ENCODE measurements at places on chromosomes 5 and 9.
A peak's percentile ranks its signal among the peaks of the same experiment; 100 is the strongest.

- DNase-seq = no peak
These were observed 10.6 kb downstream of the CDH12 start for GRCh38 chr5:22842574-22842973.

GRCh38 chr5:115898656-115899055 lies 56.9 kb downstream of the AP3S1 start:
- DNase-seq = no peak

- DNase-seq = no peak
These were observed 412.8 kb upstream of the PIK3R1 start for GRCh38 chr5:67802766-67803165.

GRCh38 chr9:36263683-36264082 lies 5.4 kb upstream of the GNE start:
- DNase-seq = no peak

DNA sequence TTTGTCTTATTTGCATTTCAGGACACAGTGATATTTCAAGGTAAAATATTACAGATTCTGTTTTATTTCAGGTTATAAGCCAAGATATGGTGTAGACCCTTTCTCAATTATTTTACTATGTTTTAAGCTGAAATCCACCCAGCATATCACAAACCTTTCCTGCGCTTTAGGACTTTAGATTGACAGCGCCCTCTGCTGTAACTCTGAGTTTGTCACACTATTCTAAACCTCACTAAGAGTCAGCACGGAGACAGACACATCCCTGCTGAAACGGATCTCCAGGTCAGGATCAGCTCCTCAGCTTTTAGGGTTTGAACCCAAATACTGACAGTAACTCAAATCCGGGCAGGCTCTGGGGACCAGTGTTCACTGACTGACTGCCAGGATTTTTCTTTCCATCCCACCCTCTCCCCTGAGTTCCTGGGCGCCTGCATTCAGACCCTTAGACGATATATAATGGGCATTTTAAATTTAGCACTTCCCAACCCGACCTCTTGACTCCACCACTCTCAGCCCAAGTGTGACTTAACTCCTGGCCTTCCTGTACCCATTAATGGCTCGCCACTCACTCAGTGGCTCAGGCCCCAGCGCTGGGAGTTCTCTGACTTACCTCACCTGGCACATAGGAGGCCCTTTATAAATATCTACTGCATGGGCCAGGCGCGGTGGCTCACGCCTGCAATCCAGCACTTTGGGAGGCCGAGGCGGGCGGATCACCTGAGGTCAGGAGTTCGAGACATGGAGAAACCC lies 33.5 kb downstream of the TLX3 start:
- peak; percentile 5 for DNase-seq

- no peak for DNase-seq
These were observed 161.1 kb downstream of the GLIS3 start for GRCh38 chr9:4138781-4139180.

GRCh38 chr5:127434588-127434987 lies 82.9 kb upstream of the PRRC1 start:
- no peak for DNase-seq

DNA sequence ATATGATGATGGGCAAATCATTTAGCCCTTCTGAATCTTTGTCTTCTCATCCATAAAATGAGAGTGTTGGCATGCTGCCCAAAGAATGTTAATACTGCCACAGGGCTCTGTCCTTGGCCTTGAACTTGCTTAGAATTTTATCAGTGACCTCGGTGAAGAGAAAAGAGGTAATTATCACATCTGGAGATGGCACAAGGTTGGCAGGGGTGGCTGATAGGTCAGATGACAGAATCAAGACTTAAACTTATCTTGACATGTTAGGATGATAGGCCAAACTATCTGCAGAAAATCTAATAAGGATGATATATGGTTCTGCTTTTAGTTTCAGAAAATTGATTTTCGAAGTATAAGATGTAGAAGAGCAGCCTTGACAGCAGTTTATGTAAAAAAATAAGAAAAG lies 599.1 kb upstream of the CLINT1 start:
- DNase-seq = no peak

DNA sequence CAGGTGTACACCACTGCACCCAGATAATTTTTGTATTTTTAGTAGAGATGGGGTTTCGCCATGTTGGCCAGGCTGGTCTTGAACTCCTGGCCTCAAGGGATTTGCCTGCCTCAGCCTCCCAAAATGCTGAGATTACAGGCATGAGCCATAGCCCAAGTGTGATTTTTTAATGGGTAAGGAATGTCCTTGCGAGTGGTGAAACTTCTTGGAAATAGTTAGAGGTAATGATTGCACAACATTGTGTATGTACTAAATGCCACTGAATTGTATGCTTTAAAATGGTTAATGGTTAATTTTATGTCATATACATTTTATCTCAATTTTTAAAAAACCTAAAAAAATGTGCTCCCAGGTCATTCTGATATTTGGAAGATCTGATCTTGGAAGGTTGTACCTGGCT lies 59.9 kb upstream of the IL6ST start:
- DNase-seq = no peak

DNA sequence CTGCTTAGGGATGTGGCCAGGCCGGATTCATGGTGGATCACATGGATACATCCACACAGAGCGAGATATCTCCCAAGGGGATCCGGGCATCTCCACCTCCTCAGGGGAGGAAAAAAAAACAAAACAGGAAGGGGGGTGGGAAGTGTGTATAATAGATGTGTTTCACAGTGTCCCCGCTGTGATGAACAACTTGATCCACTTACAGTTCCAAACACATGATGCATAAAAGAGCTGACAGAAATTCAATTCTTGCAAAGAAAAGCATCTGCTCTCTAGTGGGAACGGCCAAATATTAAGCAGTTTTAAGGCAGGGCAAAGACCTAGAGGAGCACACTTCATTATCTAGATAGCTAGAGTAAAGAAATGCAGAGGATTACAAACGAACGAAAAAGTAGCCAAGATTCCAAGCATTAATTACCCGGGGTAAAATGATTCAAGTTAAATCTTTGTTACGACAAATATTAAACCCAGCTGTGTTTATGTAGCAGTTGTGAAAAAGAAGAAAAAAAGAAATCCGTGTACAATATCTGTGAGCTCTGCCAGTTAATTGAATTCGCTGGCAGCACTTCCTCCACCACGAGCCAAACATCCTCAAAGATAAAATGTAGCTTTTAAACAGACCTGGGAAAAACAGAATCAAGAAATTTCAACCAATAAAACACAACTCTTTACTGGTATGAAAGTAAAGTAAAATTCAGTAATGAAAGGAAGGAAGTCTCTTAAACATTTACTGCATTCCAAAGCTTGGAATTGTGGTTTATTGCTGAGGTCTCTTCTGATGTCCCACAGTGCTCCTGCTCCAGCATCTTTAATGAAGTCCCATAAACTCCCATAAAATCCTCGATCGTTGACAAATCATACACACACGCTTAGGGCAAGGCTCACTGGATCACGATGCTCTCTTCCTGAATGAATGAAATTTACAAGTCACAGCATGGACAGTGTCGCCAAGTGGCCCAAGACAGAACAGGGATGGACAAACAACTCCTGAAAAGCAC lies 213.0 kb downstream of the CRB2 start:
- DNase-seq = no peak

- no peak for DNase-seq
These were observed 21.3 kb downstream of the WNK2 start for GRCh38 chr9:93205045-93205768.

DNA sequence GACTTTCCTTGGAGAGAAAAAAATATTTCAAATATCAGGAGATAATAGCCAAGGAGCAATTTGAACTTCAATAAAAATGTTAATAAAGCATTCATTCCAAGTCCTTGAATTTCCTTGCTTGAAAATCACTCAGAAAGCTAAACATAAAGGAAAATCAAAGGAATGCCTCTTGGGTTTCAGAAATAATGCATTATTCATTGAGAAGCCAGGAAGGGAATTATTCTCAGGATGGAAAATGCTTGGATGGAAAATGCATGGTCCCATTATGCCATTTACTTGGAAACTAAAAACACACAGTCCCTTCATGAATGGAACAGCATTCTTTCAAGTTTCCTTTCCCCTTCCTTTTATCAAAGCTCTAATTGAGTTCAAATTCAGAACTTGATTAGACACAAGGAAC lies 160.9 kb downstream of the LPAR1 start:
- no peak for DNase-seq

- DNase-seq = no peak
These were observed 180.2 kb upstream of the ZNF618 start for GRCh38 chr9:113695901-113696300.

DNA sequence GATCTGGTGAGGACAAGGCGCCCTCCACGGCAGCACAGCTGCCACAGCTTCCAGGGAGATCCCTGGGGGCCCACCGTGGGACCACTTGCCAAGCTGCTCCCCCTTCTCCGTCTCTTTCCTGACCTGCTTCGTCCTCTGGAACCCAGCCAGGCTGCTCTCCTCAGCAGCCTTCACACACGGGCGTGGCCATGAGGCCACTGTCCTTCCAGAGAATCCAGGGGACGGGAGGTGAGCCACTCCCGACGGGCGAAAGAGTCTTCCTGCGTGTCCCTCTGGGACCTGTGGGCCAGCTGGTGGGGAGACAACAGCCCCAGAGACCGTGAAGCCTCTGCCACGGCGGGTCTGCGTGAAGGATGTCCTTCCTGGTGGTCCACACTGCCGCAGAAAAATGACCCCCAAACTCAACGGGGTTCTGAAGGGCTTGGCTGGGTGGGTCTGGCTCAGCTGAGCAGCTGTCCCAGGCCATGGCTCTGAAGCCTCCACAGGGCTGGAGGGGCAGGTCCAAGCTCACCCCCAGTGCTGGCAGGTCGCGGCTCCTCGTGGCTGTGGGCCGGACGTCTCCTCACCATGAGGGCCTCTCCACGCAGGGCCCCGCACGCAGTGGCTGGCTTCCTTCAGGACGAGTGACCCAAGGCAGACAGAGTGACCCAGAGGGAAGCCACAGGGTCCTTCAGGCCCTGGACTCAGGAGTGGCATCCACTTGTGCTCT lies 47.4 kb upstream of the NKD2 start:
- no peak for DNase-seq

GRCh38 chr9:8651846-8652215 lies 852.3 kb upstream of the DMAC1 start:
- no peak for DNase-seq

DNA sequence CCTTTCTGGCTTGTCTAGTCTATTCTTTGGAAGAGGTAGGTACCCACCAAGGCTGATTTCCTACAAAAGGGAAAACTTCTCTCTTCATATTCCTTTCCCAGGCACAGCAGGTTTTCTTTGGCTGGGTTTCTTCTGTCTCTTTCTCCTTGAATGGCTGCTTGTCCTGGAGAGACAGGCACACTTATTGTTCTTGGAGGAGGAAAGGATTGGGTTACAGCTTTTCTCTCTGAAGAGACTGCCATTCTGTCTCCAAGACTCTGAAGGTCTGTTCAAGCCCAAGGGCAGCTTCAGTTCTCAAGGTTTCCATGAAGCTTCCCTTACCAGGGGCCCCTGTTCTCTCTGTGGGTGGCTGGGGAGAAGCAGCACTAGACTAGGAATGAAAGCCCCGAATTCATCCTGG lies 33.9 kb downstream of the ACTBL2 start:
- DNase-seq = no peak

GRCh38 chr5:146699138-146699537 lies 179.4 kb downstream of the PPP2R2B start:
- DNase-seq = no peak

GRCh38 chr5:168056499-168057182 lies 234.8 kb upstream of the WWC1 start:
- no peak for DNase-seq

DNA sequence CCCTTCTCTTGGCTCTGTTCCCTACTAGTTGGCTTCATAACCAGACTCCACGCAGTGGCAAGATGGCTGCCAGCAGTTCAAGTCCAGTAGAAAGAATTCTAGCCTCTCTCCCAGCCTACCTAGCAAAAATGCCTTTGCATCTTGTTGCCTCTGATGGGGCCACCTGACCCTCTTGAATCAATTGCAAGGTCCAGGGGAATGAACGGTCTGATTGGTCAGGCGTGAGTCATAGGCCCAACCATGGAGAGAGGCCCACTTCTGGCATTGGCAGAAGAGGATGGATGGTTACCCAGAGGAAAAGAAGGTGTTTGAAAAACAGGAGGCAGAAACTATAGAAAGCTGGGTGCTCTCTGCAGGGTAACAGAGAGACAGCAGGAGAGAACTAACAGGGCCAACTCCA lies 622.6 kb downstream of the CCDC171 start:
- no peak for DNase-seq

DNA sequence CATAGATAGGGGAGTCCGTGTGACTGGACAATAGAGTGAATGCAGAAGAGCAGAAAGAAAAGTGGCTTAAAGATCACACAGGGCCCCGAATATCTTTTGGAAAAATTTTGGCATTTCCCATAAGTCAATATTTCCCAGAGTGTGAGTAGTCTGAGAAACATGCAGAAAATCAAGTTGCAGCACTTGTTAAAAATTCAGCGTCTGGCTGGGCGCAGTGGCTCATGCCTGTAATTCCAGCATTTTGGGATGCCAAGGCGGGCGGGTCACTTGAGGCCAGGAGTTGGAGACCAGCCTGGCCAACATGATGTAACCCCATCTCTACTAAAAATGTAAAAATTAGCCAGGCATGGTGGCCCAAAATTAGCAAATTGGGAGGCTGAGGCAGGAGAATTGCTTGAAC lies 227.0 kb downstream of the DRD1 start:
- no peak for DNase-seq

- no peak for DNase-seq
These were observed 9.5 kb downstream of the CEMIP2 start for GRCh38 chr9:71758785-71759184.

DNA sequence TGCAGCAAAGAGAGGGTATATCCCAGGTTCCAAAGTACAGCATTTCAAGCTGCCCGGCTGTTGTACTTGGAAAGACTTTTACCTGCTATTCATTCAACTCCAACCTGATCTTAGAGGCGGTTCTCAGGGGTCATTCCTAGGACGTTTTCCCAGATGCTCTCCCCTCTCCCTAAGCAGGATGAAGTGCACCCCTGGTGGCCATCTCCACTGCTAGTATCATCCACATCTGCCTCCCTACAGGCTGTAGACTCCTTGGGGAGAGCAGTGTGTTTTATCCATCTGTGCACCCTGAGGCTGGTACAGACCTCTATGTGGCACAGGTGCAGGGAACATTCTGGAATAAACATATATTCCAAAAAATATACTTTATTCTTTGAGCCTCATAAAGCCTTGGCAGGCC lies 56.8 kb downstream of the PTPN3 start:
- no peak for DNase-seq

DNA sequence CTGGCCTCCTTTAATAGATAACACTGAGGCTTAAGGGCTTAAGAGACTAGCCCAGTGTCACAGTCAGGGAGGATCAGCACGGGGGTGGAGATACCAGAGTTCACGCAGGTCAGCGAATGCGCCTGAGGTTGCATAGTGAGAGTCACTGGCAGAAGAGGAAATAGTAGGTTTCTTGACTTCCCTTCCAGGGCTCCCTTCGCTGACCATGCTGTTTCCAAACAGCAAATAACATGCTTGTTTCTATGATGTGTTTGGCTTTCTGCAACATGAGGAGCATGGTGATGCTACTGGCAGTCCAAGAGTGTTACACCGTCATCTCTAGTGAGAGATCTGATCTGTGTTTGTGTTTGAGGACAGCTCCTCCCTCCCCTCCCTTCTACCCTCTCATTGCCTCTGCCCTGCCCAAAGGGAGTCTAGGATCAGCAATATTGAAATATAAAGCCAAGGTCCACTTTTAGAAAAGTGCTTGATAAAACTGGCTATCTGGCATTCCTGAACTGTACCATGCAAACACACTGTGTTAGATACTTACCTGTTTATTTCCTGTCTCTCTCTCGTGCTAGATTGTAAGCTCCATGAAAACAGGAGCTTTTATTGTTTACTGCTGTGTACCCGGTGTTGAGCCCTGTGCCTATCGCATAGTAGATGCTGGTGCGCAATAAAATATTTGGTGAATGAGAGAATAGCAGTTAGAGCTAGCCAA lies 12.3 kb downstream of the TLE4 start:
- DNase-seq = no peak

Data from stimulated activated CD4-positive, alpha-beta T cell treated with anti-CD3 and anti-CD28 coated beads, Interleukin-4, amount 100 ng/mL, for 4 hours (primary cell).